WTC11 (cell line): ENCODE measurements at places on chromosomes 5 and 9.

- no peaks in the 10 kb centered on the region for H3K36me3 ChIP-seq
- no peak overlapping the region for H3K27ac ChIP-seq
- peak; percentile 44 for DNase-seq
- peak overlapping the region; percentile 45 for H3K4me3 ChIP-seq
- H3K27me3 ChIP-seq = peaks cover 18% of the 10 kb centered on the region
These were observed 51.6 kb downstream of the ALG2 start for GRCh38 chr9:99169982-99170761.

- peaks cover 8% of the 10 kb centered on the region for H3K36me3 ChIP-seq
- H3K4me3 ChIP-seq = no peak overlapping the region
- no peak for DNase-seq
These were observed 259.7 kb upstream of the ANKRD55 start for GRCh38 chr5:56492812-56493211.

DNA sequence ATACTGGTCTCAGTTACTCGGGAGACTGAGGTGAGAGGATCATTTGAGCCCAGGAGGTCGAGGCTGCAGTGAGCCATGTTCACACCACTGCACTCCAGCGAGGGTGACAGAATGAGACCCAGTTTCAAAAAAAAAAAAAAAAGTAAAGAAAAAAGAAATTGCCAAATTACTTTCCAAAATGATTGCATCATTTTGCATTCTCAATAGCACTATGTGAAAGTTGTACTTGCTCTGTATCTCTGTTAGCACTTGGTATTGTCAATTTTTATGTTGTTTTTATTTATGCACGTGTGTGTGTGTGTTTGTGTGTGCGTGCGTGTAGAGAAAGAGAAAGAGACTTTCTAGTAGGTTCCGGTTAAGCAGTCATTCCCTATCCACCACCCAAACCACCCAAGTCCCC, 328.4 kb downstream of the RAB3C start:
- H3K27me3 ChIP-seq = peaks cover 17% of the 10 kb centered on the region
- H3K27ac ChIP-seq = no peak overlapping the region
- no peak overlapping the region for H3K4me3 ChIP-seq

DNA sequence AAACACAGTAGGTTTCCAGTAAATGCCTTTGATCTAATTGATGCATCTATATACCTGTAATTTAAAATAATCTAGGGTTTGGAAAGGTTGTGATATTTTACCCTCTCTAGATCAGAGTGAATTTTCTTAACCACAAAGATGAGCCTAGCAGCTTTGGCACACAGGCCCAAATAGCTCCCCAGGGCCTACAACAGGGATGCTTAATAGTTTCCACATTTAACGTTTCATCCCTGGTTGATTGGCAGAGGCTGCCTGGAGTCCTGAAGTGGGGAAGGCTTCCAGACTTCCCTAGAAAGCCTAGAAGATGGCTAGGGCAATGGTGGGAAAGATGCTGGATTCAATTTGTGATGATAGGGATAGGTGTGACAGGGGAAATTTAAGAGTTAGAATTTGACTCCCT, 206.6 kb downstream of the NSG2 start:
- no peak for DNase-seq
- H3K27me3 ChIP-seq = no peaks in the 10 kb centered on the region; the same call in 1 of the 2 replicates
- H3K27ac ChIP-seq = no peak overlapping the region
- H3K4me3 ChIP-seq = no peak overlapping the region
- no peaks in the 10 kb centered on the region for H3K36me3 ChIP-seq

DNA sequence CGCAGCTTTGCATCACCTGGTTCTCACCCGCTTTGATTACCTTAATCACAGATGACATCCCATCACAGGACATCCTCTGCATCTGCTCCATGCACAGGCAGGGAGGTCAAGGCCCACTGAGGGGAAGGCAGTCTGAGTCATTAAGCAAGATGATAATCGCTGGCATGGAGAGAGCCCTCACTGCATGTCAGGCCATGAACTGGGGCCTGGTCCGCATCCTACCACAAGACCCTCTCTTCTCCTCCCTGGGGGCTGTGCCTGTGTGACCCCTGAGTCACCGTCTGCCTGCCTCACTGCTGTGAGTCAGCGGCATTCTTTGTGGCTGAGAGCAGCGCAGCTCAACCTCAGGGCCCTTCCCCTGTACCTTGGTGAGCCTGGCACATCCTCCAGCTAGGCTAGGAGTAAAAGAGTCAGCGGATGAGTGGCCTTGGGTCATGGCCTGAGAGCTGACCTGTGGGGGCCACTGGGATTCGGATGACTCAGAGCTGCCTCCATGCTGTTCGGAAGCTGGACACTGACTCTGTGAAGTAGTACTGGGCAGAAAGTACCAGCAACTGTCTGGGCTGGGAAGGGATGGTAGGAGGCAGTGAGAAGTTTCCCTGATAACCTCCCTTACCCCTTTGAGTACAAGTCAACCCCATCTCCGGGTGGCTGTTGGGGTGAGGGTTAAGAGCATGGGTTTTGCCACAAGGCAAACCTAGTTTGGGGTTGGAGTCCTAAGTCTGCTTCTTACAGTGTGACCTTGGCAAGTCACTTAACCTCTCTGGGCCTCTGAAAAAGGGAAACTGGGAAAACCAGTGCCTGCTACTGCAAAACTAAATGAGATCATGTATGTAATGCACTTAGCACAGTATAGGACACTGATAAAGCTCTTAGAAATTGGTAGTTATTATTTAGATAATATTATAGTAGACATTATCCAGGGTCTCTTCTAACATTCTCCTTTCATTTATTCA, 14.6 kb upstream of the ARSI start:
- H3K36me3 ChIP-seq = no peaks in the 10 kb centered on the region
- no peak overlapping the region for H3K27ac ChIP-seq
- H3K27me3 ChIP-seq = no peaks in the 10 kb centered on the region
- DNase-seq = no peak

DNA sequence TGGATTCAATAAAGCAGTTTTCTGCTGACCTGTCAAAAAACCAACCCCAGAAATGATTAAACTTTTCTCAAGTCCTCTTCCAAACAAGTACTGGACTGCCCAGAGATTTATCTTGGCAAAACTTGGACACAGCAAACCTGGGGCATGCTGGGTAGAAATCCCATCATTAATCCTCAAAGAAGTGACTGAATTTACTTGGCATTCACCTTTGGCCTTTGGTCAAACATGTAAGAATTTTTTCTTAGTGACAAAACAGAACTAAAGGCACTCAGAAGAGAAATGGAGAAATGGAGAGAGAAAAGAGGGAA, 248.6 kb upstream of the NREP start:
- no peaks in the 10 kb centered on the region for H3K27me3 ChIP-seq
- DNase-seq = no peak
- no peak overlapping the region for H3K27ac ChIP-seq
- H3K4me1 ChIP-seq = 0 out of 2 replicates have a peak, but pooled peaks cover 6% of the 10 kb centered on the region
- no peak overlapping the region for H3K4me3 ChIP-seq
- H3K36me3 ChIP-seq = no peaks in the 10 kb centered on the region
